ENCODE measurements at places on chromosomes 16 and 17. TPM values are rescaled to one million over a fixed set of nuclear protein-coding genes. Genes with fewer than 3 reads are reported as not detected.

Gene SCARF1
- total RNA-seq, result 32.4 TPM

Gene IL17C
- not detected for total RNA-seq

Gene MRPL10
- total RNA-seq, result 38.0 TPM

Gene GRAPL
- 6.7 TPM for total RNA-seq

Gene KLHL10
- total RNA-seq, result 1.6 TPM

Gene CRHR1
- not detected for total RNA-seq

Gene DHX8
- total RNA-seq, result 119 TPM

Gene USB1
- 79.0 TPM for total RNA-seq

DNA sequence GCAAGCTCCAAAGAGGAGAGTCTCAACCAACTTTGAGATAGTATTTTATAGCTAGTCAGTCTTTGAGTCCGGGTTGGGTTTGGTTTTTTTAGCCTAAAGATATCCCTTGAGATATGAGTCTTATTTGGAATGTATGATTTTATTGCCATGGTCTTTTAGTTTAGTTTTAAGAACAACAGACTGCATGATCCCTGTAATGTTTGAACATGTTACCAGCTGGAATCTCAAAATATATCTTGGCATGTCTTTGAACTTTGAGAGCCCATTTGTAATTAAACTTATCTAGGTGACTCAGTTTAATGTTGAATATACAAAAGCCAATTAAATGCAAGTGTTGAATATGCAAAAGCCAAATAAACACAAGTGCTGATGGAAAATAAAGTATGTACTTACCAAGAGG is 100.6 kb downstream of the TANGO6 start:
- DNase-seq, result no peak
- H3K4me3 ChIP-seq, result no peak overlapping the region
- H3K36me3 ChIP-seq, result no peaks in the 10 kb centered on the region
- H3K4me1 ChIP-seq, result peaks cover 5% of the 10 kb centered on the region
- no peak overlapping the region for H3K27ac ChIP-seq

- H3K36me3 ChIP-seq, result peaks cover 6% of the 10 kb centered on the region
- no peak overlapping the region for H3K4me3 ChIP-seq
- no peak for DNase-seq
- H3K4me1 ChIP-seq, result no peaks in the 10 kb centered on the region
- H3K27me3 ChIP-seq, result no peaks in the 10 kb centered on the region
These were observed 70.0 kb downstream of the TMC6 start for GRCh38 chr17:78058581-78058980.

- no peak for DNase-seq
- H3K4me3 ChIP-seq, result no peak overlapping the region
- peaks cover under 1% of the 10 kb centered on the region for H3K4me1 ChIP-seq
- no peaks in the 10 kb centered on the region for H3K27me3 ChIP-seq
- no peak overlapping the region for H3K27ac ChIP-seq
These were observed 152.7 kb upstream of the CHMP6 start for GRCh38 chr17:80839026-80839345.

DNA sequence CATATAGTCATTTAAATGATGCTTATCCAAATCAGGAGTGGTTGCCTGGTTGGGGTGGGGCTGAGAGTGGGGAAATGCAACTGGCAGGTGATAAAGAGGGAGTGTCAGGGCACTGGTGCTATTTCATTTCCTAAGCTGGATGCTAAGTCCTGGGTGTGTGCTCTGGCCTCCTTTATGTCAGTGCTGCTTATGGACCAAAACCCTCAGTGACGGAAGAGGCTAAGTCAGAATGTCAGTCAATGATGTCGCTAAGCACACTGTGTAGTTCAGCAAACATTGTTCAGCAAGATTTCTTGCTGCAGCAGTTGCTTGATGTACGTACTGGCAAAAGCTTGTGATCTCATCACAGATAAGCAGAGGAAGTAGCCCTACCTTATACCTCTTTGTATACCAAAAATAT is 16.4 kb upstream of the FLCN start:
- H3K4me3 ChIP-seq, result no peak overlapping the region
- no peaks in the 10 kb centered on the region for H3K4me1 ChIP-seq
- H3K36me3 ChIP-seq, result peaks cover 39% of the 10 kb centered on the region
- H3K27me3 ChIP-seq, result no peaks in the 10 kb centered on the region
- no peak overlapping the region for H3K27ac ChIP-seq

DNA sequence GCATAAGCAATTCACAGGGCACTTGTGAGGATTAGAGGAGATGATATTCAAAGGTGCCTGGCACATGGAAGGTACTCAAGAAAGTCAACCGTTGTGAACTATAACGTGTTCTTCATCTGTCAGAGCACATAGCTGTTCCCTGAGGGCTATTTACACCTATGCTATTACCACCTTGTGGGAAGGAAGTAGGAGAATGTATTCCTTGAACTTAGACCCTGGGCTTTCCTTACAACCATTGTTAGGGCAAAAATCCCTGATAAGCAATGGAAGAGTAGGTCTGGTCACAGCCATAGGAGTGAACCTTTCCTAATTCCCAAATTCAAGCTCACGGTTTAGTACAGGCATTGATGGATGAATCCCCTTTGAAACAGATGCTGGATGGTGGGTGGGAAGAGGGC is 188.6 kb downstream of the HAPSTR1 start:
- H3K4me1 ChIP-seq, result no peaks in the 10 kb centered on the region
- H3K4me3 ChIP-seq, result no peak overlapping the region
- H3K36me3 ChIP-seq, result no peaks in the 10 kb centered on the region
- DNase-seq, result no peak

- no peaks in the 10 kb centered on the region for H3K36me3 ChIP-seq
- H3K27me3 ChIP-seq, result no peaks in the 10 kb centered on the region
- no peak for DNase-seq
- peaks cover 9% of the 10 kb centered on the region for H3K4me1 ChIP-seq
- no peak overlapping the region for H3K27ac ChIP-seq
These were observed 97.2 kb downstream of the RAP1GAP2 start for GRCh38 chr17:2893422-2893914.

DNA sequence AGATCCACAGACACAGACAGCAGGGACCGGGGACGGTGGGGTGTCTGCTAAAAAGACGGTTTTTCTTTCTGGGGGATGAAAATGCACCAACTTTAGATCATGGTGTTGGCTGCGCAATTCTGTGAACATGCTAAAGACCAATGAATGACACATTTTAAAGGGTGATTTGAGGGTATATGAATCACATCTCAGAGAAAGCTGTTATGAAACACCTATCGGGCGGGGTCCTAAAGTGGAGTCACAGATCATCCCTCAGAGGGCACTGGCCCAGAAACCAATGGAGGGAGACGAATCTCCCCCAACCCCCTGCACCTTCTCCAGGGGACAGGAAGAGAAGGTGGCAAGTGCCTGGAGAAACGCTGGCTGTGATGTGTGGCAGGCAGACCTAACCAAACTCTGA is 26.0 kb downstream of the KLHDC4 start:
- H3K27ac ChIP-seq, result no peak overlapping the region
- peaks cover 6% of the 10 kb centered on the region for H3K4me1 ChIP-seq
- no peak overlapping the region for H3K4me3 ChIP-seq
- no peaks in the 10 kb centered on the region for H3K27me3 ChIP-seq
- H3K36me3 ChIP-seq, result no peaks in the 10 kb centered on the region
- DNase-seq, result no peak

- peak; percentile 54 for DNase-seq
- H3K4me1 ChIP-seq, result peaks cover 40% of the 10 kb centered on the region
- H3K4me3 ChIP-seq, result no peak overlapping the region
- peak overlapping the region; percentile 69 for H3K27ac ChIP-seq
- H3K36me3 ChIP-seq, result no peaks in the 10 kb centered on the region
- no peaks in the 10 kb centered on the region for H3K27me3 ChIP-seq
These were observed 25.8 kb downstream of the EPN2 start for GRCh38 chr17:19262650-19263631.

DNA sequence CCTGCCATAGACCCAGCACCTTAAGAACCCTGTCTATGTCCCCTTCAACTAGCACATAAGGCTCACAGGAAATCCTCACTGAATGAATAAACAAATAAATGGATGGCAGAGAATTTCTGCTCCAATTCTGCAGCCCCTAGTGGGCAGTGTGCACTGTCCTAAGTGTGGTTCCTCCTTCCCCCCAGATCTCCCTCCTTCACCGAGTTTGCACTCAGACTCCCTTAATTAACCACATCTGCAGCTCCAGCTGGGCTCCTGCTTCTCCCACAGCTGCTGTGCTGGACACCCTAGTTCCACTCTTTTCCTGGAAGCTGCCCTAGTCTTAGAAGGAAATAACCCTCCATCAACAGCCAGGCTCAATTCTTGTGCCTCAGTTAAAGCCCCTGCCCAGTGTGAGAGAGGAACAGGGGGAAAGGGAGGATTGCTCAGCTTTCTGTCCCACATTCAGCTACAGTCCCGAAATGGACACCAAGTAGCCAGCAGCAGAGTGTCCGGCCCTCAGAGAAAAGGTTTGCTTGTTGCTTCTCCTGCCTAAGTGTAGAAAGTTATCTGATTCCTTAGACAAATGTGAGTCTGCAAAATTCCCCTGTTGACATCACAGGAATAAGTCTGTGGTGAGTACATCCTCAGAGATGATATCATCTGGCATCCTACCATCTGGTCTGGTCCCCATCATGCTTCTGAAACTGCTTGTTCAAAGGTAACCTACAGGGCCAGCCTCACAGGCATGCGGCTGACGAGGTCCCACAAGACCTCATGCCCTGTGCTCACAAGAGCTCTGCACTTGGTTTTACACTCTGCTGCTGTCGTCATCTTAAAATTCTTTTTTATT is 12.3 kb downstream of the LRRC3C start:
- no peaks in the 10 kb centered on the region for H3K27me3 ChIP-seq
- no peaks in the 10 kb centered on the region for H3K4me1 ChIP-seq
- no peak overlapping the region for H3K27ac ChIP-seq
- H3K4me3 ChIP-seq, result no peak overlapping the region

DNA sequence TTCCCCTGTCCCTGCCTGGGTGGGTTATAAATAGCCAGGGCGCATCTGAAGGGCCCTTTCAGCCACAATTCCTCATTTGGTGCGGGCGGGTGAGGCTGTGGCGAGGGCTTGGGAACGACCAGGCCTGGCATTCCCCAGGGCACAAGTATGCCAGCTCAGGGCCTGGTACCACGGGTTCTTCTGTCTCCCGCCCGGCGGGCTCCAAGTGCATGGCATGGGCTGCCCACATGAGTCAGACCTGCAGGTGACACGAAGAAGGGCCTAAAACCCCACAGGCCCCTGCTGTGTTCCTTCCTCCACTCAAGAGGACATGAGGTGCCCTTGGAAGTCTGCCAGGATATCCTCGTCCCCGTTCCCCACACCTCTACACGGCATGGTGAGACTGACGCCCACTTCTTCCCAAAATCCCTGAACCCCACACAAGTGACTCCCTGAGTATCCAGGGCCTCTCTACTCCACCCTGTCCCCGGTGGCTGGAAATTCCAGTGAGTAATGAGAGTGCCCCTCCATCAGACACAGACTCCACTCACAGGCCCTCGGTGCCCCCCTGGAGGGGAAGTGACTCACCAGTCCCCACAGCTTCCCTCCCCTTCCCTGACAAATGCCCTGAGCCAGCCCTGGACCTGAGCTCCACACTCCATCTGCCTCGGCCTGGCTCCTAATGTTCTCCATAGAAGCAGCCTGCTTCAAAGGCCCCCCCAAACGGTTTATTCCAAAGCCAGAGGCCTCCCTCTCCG is 68.8 kb downstream of the ABR start:
- no peaks in the 10 kb centered on the region for H3K27me3 ChIP-seq
- DNase-seq, result peak; percentile 61
- no peak overlapping the region for H3K27ac ChIP-seq
- peaks cover 17% of the 10 kb centered on the region for H3K4me1 ChIP-seq

DNA sequence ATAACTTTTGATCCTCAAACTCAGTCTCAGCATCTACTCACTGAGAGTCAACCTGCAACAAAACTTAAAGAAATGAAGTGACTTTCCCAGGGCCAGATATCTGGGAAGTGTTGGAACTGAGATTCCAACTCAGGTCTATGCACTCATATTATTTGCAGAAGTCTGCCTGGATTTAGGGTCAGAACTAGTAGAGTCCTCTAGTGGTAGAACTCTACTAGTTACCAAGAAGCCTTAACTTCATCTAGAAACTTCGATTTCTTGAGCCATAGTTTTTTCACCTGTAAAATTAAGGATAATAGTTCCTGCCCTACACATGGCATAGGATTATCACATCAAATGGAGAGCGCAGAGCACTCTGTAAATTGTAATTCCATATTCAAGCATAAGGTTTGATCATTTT is 23.4 kb upstream of the KRT24 start:
- no peak overlapping the region for H3K4me3 ChIP-seq
- DNase-seq, result no peak
- H3K27me3 ChIP-seq, result no peaks in the 10 kb centered on the region
- H3K4me1 ChIP-seq, result peaks cover 4% of the 10 kb centered on the region
- H3K36me3 ChIP-seq, result no peaks in the 10 kb centered on the region

- no peak overlapping the region for H3K4me3 ChIP-seq
- no peaks in the 10 kb centered on the region for H3K4me1 ChIP-seq
- no peaks in the 10 kb centered on the region for H3K36me3 ChIP-seq
- H3K27me3 ChIP-seq, result no peaks in the 10 kb centered on the region
- H3K27ac ChIP-seq, result no peak overlapping the region
- DNase-seq, result no peak
These were observed 264.5 kb downstream of the CDH11 start for GRCh38 chr16:64857411-64857810.

GRCh38 chr17:74431568-74432423 is at the start of gene GPRC5C:
Gene GPRC5C, plus strand, starts transcription at chr17:74432088. Its CDS starts 7,689 bp downstream, at chr17:74439777.
- H3K27ac ChIP-seq, result peak within 1 kb of the TSS; percentile 96
- no peaks in the 10 kb centered on the region for H3K27me3 ChIP-seq
- peak within 1 kb of the TSS; percentile 63 for H3K4me3 ChIP-seq
- H3K36me3 ChIP-seq, result no peaks in the 10 kb centered on the region
- peak; percentile 95 for DNase-seq
- peaks cover 76% of the 10 kb centered on the region for H3K4me1 ChIP-seq

GRCh38 chr17:27247071-27247957 is 46.6 kb upstream of the WSB1 start:
- DNase-seq, result peak; percentile 44
- H3K4me3 ChIP-seq, result no peak overlapping the region
- H3K36me3 ChIP-seq, result no peaks in the 10 kb centered on the region
- no peaks in the 10 kb centered on the region for H3K27me3 ChIP-seq
- H3K27ac ChIP-seq, result peak overlapping the region; percentile 60

DNA sequence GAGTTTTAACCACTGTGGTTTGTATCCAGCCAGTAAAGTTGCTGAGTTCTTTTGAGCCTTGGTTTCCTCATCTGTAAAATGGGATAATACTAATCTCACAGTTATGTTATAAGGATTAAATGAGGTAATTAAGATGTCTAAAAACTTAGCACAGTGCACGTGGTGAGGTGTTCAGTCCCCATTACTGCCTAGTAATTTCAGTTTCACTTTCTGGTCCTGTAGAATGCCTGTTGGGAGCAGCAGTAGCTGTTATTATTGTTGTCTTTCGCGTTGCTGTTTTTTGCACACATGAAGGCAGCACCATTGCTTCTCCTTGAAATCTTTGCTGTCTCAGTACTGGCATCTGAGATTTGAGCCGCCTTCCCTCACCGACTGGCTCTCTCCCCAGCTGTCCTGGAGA is 182.4 kb downstream of the DNAH9 start:
- no peaks in the 10 kb centered on the region for H3K4me1 ChIP-seq
- no peak for DNase-seq
- H3K27me3 ChIP-seq, result no peaks in the 10 kb centered on the region
- H3K27ac ChIP-seq, result no peak overlapping the region
- H3K4me3 ChIP-seq, result no peak overlapping the region
- no peaks in the 10 kb centered on the region for H3K36me3 ChIP-seq
